ENCODE measurements at places on chromosomes 16 and 17.

DNA sequence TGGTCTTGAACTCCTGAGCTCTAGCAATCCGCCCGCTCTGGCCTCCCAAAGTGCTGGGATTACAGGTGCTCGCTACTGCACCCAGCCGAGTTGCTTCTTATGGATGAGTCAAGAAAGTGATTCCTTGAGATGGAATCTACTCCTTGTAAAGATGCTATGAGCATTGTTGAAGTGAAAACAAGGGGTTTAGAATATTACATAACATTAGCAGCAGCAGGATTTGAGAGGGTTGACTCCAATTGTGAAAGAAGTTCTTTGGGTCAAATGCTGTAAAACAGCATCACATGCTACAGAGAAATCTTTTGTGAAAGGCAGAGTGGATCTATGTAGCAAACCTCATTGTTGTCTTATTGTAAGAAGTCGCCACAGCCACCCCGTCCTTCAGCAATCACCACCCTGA, 72.7 kb downstream of the NT5M start:
- DNase-seq = no peak

- DNase-seq = no peak
These were observed at the start of gene CCL18 for GRCh38 chr17:36063786-36064541. CCL18 (plus strand) TSS chr17:36064272; CDS start chr17:36064343, 71 bp downstream.

- no peak for DNase-seq
These were observed at the start of gene PLCD3 for GRCh38 chr17:45132320-45132571. PLCD3 (minus strand) TSS chr17:45132515; CDS start chr17:45132410, 105 bp downstream.

DNA sequence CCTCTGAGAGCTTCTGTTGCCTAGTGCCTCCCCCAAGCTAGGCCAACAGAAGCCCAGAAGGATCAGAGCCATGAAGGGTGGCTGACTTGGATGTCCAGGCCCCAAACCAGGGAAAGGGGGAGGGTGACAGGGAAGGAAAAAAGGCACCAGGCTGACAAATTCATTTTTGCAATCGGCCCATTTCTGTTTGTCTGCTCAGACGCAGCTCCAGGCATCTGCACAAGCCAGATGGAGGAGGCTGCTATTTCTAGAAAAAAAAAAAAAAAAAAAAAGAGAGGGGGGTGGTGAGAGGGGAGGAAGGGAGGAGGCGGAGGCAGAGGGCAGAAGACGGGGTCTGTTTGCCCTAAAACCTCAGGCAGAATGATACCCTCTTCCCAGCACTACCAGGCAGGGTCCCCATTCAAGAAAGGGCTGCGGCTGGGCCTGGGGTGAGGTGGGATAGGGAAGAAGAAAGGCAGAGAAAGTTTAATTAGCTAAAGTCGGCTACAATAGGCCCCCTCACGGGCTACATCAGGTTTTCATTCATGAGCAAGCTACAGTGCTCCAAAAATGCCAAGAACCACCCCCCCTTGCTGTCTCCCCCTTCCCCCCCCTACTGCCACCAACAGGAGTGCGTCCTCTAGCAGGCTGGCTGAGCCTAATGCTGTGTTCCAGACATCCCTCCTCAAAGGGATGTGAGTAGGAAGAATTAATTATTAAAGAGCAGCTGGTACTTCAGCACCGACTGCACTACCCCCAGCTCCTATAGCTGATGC, 2.4 kb downstream of the HDAC5 start:
- DNase-seq = no peak

GRCh38 chr16:55385359-55385758, 61.4 kb downstream of the IRX6 start:
- DNase-seq = no peak

DNA sequence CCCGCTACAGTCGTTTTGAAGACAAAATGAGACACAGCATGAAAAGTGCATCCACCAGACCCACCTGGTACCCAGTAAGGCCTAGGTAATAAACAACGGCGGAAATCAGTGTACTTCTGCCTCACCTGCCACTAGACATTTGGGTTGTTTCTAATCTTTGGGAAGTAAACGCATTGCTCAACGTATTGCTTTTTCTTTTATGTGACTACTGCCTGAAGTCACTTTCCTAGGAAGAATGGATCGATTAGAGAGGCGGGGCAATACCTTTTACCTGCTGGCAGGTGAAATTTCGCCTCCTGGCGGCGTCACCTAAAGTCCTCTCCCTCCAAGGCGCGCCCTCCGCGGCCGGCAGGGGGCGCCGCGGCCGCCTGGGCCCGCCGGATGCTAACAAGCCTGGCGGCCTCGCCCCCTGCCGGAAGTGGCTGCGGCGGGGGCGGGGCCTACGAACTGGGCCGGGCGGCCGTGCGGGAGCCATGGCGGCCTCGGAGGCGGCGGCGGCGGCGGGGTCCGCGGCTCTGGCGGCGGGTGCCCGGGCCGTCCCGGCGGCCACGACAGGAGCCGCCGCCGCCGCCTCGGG, at the start of gene ATMIN:
ATMIN (plus strand) TSS at position 445 of the 577 bp plus-strand sequence; CDS start at position 474, 29 bp downstream.
- DNase-seq = peak; percentile 88

GRCh38 chr16:50067290-50067853, 1.6 kb downstream of the HEATR3 start:
- peak; percentile 67 for DNase-seq

GRCh38 chr17:76477576-76477975, 10.2 kb downstream of the AANAT start:
- DNase-seq = no peak

- DNase-seq = peak; percentile 76
These were observed 773 bp downstream of the PHLPP2 start for GRCh38 chr16:71723537-71724319.

DNA sequence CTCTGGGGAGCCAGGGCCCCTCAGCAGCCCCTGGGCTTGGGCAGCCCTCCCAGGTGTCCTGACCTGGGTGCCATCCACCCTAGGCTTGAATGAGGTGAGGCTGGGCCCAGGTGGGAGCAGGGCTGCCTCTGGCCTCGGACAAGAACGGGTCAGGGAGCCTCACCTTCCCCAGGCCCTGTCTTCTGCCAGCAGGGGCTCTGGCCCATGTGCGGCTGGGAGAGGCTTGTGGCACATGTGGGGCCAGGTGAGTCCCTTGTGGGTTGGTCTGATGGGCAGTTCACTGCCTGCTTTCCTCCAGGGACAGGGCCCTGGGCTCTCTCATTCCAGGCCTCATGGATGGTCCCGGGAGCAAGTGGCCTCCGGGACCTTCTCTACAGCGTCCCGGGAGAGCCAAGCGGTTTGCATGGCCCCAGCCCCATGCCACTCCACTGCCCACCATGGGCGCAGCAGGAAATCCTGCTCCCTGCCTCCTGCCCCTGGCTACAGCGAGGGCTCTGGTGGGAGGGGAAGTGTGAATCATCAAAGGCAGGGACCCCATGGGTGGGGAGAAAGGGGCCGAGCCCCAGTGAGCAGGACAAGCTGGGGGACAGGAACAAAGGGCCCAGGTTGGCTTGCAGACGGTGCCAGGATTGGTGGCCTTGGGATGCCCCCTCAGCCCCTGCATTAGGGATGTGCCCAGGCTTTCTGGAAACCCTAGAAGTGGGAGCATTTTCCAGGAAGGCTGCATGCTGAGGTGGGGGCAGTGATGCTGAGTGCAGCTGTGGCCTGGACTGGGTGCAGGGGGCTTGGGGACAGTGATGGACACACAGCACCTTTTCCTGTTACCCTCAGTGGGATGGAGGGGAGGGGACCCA, 12.2 kb downstream of the VASN start:
- no peak for DNase-seq

DNA sequence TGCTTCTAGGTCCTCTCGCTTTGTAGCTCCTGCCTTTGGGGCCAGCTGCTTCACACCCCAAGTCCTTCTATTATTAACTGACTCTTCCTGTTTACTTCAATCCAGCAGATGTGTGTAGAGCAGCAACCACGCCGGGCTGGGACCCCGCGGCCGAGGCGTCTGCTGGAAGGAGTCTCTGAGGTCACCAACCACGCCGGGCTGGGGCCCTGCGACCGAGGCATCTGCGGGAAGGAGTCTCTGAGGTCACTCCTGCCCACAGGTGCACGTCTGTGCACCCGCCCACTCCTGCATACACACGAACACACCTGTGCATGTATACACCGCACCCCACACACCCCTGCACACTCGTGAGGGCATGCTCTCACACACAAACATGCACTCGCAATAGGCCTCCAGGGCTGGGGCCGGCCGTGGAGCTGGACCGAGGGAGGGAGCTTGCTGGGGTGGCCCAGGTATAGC, 7.8 kb upstream of the TEX19 start:
- no peak for DNase-seq

DNA sequence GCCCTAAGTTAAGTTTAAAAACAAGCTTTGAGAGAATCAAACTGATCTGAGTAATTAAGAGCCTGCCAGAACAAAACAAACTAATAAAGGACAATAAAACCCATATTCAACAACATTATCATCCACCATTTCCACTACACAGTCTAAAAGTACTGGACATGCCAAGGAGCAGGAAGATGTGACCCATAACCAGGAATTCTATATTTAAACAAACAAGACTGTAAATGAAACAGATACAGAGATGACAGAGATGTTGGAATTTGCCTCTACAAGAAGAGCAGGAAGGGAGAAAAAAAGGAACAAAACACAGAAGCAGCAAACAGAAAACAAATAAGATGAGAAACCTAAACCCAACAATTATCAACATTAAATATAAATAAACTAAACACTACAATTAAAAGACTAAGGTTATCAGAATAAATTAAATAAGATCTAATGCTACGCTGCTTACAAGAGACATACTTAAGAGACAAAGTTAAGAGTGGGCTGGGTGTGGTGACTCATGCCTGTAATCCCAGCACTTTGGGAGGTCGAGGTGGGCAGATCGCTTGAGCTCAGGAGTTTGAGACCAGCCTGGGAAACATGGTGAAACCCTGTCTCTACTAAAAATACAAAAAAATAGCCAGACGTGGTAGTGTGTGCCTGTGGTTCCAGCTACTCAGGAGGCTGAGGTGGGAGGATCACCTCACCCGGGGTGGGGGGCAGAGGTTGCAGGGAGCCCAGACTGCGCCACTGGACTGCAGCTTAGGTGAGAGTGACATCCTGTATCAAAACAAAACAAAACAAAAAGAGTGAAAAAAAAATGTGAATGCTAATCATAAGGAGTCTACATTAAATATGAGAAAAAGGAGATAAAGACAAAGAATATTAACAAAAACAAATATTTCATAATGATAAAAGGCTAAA, 50.6 kb downstream of the CREBBP start:
- no peak for DNase-seq

- peak; percentile 4 for DNase-seq
These were observed 947 bp downstream of the DDX42 start for GRCh38 chr17:63774969-63775265.

GRCh38 chr17:3990386-3991127, 26.3 kb upstream of the ATP2A3 start:
- DNase-seq = no peak

GRCh38 chr16:65388592-65388991, 266.7 kb upstream of the CDH11 start:
- peak; percentile 83 for DNase-seq

- peak; percentile 95 for DNase-seq
These were observed 58.1 kb downstream of the CYB5B start for GRCh38 chr16:69482410-69482991.

DNA sequence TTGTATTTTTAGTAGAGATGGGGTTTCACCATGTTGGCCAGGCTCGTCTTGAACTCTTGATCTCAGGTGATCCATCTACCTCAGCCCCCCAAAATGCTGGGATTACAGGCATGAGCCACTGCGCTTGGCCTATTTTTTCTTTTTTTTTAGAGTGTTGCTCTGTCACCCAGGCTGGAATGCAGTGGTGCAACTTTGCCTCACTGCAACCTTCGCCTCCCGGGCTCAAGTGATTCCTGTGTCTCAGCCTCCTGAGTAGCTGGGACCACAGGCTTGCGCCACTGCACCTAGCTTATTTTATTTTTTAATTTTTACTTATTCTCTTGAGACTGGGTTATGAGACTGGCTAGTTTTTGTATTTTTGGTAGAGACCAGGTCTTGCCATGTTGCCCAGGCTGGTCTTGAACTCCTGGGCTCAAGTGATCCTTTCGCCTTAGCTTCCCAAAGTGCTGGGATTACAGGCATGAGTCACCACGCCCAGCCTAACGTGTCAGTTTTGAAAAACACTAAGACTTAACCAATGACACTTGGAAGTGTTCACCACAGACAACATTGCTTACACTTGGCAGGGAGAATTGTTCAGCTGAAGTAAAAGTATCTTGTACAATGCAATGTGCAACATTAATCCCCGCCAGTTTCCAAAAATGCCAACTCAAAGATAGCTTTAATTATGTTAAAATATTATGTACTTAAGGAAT, 26.9 kb downstream of the ATAD5 start:
- DNase-seq = peak; percentile 4

GRCh38 chr17:49908782-49909714, 59.9 kb upstream of the DLX4 start:
- DNase-seq = no peak

DNA sequence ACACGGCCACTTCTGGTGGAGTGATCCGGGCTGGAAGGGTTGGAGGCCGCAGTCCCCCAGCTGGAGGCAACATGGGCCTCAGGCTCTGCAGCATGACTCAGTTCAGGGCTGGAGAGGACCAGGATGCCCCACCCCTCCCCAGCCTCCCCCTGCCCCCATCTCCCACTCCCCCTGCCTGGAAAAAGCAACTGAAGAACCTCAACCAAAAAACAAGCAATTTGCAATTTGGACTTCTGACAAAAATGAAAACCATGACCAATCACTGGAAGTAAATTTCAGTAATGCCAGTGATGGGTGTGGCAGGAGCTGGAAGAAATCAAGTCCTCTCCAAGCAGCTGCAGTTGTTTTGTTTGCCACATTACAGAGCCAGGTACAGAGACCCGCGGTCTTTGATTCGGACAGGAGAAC, 6.6 kb upstream of the MIF4GD start:
- peak; percentile 64 for DNase-seq

- DNase-seq = no peak
These were observed 66.6 kb upstream of the ELAC2 start for GRCh38 chr17:13084420-13084819.

DNA sequence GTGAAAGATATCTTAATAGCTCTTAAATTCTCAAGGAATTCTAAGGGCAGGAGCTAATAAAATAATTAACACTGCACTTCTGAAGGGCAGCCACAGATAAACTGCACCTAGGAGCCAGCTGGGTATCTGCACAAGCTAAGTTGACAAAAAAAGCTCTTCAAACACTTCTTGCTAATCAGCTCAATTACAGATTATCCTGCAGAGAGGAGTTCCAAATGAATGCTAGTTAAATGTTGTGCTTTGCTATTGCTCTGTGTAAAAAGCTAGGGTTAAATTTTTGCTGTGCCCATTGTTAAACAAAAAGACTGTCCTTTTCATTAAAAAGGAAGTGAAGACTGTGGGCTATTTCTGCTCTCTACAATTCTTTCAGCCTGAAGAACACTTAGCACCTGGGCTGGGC, 158.5 kb upstream of the SHISA6 start:
- DNase-seq = no peak

- no peak for DNase-seq
These were observed 93.9 kb downstream of the STH start for GRCh38 chr17:46092991-46093390.

Measured in fibroblast of skin of scalp (primary cell).